Osteocyte (in vitro differentiated cells): ENCODE measurements at places on chromosomes 11 and 22. TPM values are rescaled to one million over a fixed set of nuclear protein-coding genes. Genes with fewer than 3 reads are reported as not detected.

- DNase-seq: no peak
Observed at GRCh38 chr22:33476716-33477115, 418.5 kb upstream of the SYN3 start.

GRCh38 chr11:8699903-8700302 lies 17.3 kb downstream of the RPL27A start:
- no peak for DNase-seq

DNA sequence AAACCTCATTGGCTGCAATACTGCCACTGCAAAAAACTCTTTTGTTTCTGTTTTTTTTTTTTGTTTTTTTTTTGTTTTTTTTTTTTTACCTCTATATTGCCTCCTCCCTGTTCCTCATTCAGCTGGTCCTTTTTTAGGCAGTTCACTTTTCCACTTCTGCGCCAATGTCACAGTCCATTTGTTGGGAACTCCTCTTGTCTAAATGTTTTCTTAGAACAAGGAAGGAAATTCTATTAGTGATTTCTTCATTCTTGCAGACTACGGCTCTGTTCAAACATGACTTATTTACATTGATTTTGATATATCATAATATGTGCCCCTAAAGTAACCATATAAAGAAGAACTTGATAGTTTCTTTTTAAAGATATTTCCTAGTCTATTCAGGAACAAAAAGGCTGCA lies 2.9 kb downstream of the FAM118B start:
- DNase-seq: no peak

- DNase-seq: no peak
Observed at GRCh38 chr11:71322192-71322735, 69.9 kb upstream of the SHANK2 start.

- DNase-seq: peak; percentile 79
Observed at GRCh38 chr11:74680035-74680671, 51.1 kb downstream of the CHRDL2 start.

DNA sequence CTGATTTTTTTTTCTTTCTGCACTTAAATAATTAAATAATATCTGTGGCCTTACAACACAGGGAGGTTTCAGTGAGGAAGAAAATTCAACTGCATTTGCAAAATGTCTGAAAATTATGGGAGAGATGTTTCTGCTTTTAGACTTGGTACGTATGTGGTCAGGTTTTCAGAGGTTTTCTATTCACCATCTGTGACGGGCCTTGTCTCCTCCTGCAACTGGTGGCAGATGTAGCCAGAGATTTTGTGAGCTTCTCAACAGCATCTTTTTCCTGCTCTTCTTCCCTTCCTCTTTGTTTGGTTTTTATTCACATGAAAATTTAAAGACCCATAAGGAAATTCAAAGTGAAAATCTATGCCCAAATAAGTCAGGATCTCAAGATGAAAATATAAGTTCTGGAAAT lies 38.3 kb downstream of the ZBTB16 start:
- DNase-seq: no peak

GRCh38 chr22:20199906-20200305 lies 49.1 kb upstream of the CCDC188 start:
- DNase-seq: no peak

DNA sequence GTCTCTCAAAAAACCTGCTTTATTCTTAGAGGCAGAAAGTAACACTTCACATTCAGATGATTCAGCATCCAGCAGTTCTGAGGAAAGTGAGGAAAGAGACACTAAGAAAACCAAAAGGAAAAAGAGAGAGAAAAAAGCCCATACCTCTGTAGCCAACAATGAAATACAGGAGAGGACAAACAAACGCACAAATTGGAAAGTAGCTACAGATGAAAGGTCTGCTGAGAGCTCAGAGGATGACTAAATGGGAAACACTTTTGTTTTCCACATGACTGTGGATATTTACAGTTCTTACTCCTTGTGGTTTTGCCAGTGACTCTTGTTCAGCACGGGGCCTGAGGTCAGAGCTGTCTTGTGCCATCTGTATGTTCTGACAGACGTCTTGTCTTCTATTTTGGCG lies 3.8 kb downstream of the TIMM8B start:
- DNase-seq: no peak

DNA sequence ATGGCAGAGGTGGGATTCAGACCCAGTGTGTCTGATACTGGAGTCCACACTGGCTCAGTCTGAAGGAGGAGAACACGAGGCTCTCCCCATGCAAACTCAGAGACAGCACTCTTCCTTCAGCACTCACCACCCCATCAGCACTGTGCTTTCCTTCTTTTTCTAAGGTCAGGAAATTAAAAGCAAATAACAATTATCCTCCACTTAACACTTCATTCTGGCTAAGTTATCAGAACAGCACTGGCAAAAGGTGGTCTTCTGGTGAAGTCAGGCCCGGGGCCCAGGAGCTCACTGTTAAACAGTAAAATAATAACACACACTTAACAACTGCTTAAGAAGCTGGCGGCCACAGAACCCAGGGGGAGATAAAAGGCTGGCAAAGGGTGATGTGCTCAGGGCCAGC lies 107.1 kb downstream of the NAT10 start:
- DNase-seq: no peak

Gene KRTAP5-8
- total RNA-seq: not detected in 2 replicates

Gene FAU
- total RNA-seq: 734 and 738 TPM in 2 replicates

Gene CD3E
- total RNA-seq: not detected in 2 replicates
